RWPE1 (cell line): ENCODE measurements at places on chromosomes 7 and 10.

- no peak for DNase-seq
These were observed 77.9 kb downstream of the CARD11 start for GRCh38 chr7:2965745-2966270.

GRCh38 chr10:128160297-128160711 lies 34.1 kb upstream of the MKI67 start:
- no peak for DNase-seq

- DNase-seq, result no peak
These were observed 18.2 kb downstream of the CYP17A1 start for GRCh38 chr10:102819054-102819453.

DNA sequence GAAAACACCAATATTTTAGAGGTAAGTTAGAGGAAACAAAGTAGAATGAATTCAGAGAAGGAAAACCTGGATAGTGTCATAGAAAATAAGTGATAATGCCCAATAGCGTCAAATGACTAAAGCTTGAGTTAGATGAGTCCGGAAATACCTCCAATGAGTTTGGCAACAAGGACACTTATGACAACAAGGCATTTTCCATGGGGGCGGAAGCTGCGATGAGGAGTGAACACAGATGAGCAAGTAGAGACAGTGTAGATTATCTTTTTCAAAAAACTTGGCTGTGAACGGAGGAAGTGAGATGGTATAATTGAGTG lies 383 bp upstream of the R3HCC1L start:
- DNase-seq, result no peak

GRCh38 chr7:13442226-13442625 lies 547.2 kb downstream of the ETV1 start:
- DNase-seq, result no peak

DNA sequence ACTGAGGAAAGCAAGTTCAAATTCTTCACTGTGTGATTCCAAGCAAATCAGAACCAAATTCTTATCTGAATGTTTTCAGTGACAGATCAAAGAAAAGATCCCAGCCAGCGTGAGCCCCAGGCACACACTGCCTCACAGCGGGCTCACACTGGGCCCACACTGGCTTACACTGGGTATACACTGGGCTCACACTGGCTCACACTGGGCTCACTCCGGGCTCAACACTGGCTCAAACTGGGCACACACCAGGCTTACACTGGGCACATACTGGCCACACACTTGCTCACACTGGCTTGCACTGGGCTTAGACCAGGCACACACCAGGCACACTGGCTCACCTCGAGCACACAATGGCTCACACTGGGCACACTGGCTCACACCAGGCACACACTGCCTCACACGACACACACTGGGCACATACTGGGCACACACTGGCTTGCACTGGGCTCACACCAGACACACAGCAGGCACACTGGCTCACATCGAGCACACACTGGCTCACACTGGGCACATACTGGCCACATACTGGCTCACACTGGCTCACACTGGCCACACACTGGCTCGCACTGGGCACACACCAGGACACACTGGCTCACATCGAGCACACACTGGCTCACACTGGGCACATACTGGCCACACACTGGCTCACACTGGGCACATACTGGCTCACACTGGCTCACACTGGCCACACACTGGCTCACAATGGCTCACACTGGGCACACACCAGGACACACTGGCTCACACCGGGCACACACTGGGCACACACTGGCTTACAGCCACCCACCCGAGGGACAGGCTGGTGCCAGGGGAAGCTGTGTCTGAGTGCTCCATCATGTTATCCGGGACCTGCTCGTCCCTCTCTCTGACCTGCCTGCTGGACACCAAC lies 156.3 kb downstream of the PTPRN2 start:
- no peak for DNase-seq

- no peak for DNase-seq
These were observed 359.4 kb downstream of the GPAM start for GRCh38 chr10:111824128-111824527.

GRCh38 chr7:120475994-120476393 lies 203.0 kb downstream of the KCND2 start:
- DNase-seq, result no peak

GRCh38 chr10:91977491-91977890 lies 53.9 kb downstream of the BTAF1 start:
- no peak for DNase-seq

DNA sequence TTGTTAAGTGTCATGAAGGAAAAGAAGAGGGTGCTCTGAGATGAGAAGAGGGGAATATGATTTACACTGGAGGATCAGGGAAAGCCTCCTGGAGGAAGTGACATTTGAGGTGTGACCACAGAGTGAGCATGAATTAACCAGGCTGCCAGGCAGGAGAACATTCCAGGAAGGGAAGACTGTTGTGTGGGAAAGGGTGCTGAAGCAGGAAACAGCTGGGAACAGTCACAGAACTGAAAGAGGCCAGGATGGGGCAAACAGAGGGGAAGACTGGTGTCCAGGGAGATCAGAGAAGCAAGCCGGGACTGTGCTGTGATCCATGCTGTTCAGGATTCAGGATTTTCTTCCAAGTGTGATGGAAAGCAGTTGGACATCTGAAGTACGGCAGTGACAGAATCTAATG lies 14.9 kb downstream of the HIPK2 start:
- DNase-seq, result no peak

DNA sequence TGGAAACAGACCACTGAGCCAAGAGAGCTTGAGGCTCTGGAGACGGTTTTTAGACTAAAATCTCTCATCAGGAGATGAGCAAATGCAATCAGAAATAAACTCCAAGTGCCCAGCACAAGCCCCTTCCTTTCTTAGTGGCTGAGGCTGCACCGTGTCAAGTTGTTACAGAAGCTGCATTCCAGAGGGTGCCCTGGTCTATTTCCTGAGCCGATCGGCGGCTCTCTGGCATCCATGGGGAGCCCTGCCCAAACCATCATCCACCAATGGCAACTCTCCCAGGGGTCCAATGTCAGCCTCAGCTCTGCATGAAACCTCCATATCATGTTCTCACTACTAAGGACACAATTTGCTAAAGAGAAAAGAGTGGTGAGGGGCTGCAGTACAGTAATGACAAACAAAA lies 89.6 kb downstream of the SVIL start:
- DNase-seq, result no peak

- DNase-seq, result no peak
These were observed 186.4 kb downstream of the LRRC4 start for GRCh38 chr7:127844707-127845331.

DNA sequence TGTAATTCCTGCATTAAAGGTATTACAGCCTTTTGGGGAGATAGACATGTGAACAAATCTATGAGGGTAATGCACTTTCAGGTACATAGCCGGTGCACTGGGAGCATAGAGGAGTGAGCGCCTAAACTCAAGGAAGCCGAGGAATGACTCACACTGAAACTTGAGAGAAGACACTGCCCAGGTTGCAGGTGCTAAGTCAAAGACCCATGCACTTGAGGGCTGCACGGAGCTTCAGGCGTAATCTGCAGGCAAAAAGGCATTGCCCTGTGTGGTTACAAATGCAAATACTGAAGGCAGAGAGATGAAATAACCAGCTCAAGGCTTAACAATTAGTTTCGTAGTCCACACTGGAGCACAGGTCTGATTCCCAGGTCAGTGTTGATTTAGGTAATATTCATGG lies 51.0 kb upstream of the OSBPL3 start:
- no peak for DNase-seq

- DNase-seq, result no peak
These were observed 579.7 kb downstream of the SUGCT start for GRCh38 chr7:40714363-40715052.

DNA sequence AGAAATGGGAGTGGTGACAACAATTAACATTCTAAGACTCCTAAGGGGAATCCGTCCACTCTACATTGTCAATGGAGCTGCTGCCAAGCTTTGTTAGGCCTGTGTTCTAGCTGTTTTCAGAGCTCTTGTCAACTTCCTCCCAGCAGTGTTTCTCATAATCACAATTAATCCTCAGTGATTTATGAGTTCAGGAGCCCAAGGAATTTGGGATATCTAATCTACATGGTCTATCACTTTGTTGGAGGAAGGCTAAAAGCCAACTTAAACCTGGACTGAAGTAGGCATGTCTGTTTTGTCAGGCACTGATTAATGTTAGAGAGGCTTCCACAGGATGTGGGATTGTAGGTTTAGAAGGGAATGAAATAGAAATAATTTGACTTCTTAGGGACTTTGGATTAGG lies 10.2 kb upstream of the OR2F2 start:
- DNase-seq, result no peak

DNA sequence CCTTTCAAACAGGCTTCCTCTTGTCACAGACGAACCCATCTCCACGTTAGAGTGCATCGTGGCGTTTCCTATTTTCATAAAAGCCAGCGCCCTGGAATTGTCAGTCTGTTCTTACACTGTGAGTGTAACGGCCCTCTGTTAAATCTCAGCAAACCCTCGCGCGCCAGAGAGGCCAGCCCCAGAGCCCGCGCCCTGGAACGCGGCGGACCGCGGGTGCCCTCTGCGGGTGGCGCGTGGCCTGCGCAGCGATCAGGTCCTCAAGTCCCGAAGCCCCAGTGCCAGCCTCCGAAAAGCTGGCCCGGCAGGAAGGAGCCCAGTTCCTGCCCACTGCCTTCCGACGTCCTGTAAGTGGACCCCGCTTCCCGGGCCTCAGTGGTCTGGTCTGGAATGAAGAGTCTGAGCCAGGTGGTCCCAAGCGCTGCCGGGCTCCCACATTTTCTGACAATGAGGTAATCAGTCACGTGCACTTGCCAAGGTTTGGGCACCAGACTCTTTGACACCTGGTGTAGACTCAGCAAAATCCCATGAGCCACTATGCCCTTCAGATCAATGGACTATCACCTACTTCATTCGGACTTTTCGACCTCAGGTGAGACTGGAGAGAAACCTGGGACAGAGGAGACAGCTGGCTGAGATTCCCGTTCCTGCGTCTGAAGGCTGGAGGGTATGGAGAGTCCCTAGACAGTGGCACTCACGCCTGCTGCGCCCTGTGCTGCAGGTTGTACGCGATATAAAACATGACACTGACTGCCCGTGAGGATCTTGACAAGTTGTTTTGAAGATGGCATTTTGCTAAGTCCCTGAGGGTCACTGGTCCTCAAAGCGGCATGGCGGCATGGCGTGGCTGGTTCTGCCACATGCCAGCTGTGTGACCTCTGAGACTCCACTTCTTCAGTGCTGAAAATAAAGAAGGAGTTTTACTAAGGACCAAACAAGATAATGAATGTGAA lies 109.4 kb upstream of the LANCL2 start:
- DNase-seq, result peak; percentile 74

DNA sequence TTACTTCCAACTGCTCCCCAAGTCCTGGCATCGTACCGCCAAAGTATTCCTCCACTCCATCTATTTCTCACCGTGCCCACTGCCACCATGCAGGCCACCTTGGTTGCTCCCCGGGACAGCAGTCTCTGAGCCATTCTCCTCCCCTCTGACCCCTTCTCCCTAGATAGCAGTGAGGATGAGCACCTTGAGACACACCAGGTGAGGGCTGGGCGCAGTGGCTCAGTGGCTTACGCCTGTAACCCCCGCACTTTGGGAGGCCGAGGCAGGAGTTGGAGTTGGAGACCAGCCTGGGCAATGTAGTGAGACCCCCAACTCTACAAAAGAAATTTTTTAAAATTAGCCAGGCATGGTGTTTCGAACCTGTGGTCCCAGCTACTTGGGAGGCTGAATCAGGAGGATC lies 4.2 kb downstream of the SLC29A4 start:
- no peak for DNase-seq

GRCh38 chr10:74602576-74602975 lies 223.8 kb upstream of the KAT6B start:
- DNase-seq, result no peak

DNA sequence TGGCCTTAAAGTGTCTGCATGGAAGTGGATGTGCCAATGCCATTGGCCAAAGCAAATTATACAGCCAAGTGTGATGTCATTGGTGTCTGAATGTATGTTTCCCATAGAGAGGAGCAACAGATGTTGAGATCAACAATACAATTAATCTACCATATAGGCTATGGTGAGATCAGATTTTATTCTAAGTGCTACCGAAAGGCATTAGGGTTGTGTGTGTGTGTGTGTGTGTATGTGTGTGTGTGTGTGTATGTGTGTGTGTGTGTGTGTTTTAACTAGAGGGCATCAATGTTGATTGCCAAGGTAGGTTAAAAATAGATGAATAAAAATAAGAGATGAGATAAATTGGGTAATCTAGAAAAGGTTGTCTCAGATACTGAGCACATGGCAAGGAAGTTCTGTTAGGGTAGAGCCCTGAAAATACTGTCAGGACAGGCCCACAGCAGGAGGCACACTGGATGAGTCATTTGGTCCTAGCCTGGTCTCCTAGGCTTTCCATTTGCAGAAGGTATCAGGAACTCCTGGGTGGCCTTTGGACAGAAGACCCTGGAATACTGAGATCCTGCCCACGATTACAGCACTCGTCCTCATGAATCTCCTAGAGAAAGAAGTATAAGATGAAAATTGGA lies 446.0 kb upstream of the PODXL start:
- DNase-seq, result peak; percentile 8

GRCh38 chr7:92608380-92609322 lies 18.5 kb upstream of the FAM133B start:
- DNase-seq, result no peak

- peak; percentile 66 for DNase-seq
These were observed 578 bp downstream of the CACUL1 start for GRCh38 chr10:118754229-118754555.

GRCh38 chr7:143188994-143189393 lies 5.8 kb downstream of the TAS2R39 start:
- no peak for DNase-seq

DNA sequence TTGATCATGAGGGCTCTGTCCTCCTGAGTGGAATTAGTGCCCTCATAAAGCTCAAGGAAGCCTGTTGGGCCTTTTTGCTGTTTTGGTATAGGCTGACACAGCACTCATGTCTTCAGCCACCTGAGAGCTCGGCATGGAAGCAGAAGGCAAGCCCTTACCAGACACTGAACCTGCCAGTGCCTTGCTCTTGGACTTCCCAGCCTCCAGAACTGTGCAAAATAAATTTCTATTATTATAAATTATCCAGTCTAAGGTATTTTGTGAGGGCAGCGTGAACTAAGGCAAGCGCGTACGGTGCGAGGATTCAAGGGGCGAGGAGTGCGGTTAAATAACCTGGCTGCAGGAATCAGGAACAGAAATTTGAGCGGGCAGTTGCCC lies 281.5 kb upstream of the LYZL1 start:
- no peak for DNase-seq
